Aorta (tissue), 5 donors: ENCODE measurements at places on chromosomes 2 and 18. TPM values are rescaled to one million over a fixed set of nuclear protein-coding genes. Genes with fewer than 3 reads are reported as not detected.

Gene STAT4
- 2.2 TPM for polyA plus RNA-seq

Gene SCN9A
- polyA plus RNA-seq = 0.51 TPM

Gene SP5
- not detected for polyA plus RNA-seq

Gene HOXD9
- polyA plus RNA-seq = not detected

Gene ACTG2
- 301 TPM for polyA plus RNA-seq

Gene LBX2
- 0.88 TPM for polyA plus RNA-seq

Gene ABHD1
- not detected for polyA plus RNA-seq

Gene CFAP53
- not detected for polyA plus RNA-seq

Gene FAM110C
- 4.5 TPM for polyA plus RNA-seq

Gene ASPRV1
- 2.0 TPM for polyA plus RNA-seq

Gene ERCC3
- 13.4 TPM for polyA plus RNA-seq

Gene ZNF512
- polyA plus RNA-seq = 21.2 TPM

Gene GKN2
- 1.5 TPM for polyA plus RNA-seq

Gene ASIC4
- not detected for polyA plus RNA-seq

Gene NAT8
- polyA plus RNA-seq = not detected

Gene IL1R1
- polyA plus RNA-seq = 49.6 TPM

Gene GPR45
- not detected for polyA plus RNA-seq

Gene CACNB4
- 1.2 TPM for polyA plus RNA-seq

Gene RAPGEF4
- 1.0 TPM for polyA plus RNA-seq

Gene ECEL1
- polyA plus RNA-seq = not detected

Gene TACR1
- polyA plus RNA-seq = 0.08 TPM

Gene CHN1
- 29.8 TPM for polyA plus RNA-seq

Gene CDK15
- 3.0 TPM for polyA plus RNA-seq
